ENCODE measurements at places on chromosomes 3 and 15.

DNA sequence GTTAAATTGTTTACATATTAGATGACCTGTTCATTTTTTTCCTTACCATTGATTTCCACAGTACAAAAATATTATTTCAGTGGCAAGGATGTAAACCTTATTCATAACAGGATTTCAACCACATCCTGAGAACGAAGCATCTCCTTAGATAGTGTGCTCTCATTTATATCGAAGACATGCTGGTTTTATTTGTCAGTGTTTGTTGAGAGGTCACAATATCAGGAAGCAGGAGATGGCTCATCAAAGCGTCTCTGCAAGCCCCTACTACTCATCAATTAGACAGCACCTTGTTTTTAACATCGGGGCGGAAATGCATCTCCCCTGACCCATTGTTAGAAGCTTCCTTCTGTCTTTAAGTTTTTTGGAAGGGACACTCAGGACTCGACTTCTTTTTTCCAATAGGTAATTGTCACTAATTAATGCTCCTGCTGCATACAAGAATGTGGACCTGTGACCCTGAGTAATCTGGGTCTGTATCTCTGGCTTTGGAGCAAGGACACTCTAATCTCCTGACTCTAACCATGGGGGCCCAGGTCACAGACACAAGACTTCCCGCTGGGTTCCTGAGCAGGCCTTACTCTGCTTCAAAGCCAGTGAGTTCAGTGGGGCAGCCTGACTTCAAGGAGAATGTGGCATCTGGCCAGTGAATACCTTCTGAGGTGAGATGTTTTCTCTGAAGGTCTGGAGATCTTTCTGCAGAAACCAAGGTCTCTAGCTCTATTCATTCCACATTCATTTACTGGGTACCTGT, 50.3 kb downstream of the MECOM start:
- no peak for DNase-seq

GRCh38 chr3:14371573-14372474, 30.6 kb upstream of the SLC6A6 start:
- DNase-seq: no peak

- DNase-seq: no peak
These were observed 56.0 kb upstream of the DYNC1LI1 start for GRCh38 chr3:32626631-32627030.

GRCh38 chr3:45098310-45098709, 47.9 kb downstream of the CDCP1 start:
- DNase-seq: no peak

GRCh38 chr15:75775296-75776064, 62.8 kb upstream of the CSPG4 start:
- DNase-seq: no peak

- no peak for DNase-seq
These were observed 399.7 kb downstream of the VPS13C start for GRCh38 chr15:61660579-61660978.

DNA sequence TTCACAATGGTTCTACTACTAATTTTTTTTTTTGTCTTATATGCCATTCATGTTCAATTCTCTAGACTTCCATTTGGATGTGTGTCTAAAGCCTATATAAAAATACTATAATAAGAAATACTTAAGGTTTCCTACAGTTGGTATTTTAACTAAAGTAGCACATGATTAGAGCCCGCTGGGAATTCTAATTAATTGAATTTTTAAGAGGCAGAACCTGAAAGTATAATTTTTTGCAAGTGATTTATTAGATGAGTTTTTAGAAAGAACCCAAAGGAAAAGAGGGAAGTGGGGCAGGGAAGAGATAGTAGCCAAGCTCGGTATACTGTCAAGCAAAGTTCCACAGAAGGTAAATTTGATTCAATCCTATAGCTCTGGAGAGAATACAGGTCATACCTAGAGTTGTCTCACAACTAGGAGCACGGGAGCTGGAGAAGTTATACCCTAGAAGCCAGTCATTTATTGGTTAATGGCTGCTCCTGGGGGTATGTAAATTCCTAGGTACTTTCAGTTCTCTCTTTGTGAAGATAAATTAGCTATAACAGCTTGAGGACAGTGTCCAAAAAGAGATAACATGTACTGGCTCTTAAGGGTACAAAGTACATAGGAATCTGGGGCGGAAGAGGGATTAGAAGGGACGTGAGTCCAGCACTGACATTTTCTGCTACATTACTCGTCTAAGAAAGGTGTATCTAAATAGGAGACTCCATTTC, 225.6 kb downstream of the CNTN6 start:
- DNase-seq: no peak

- DNase-seq: no peak
These were observed 948.1 kb downstream of the FHIT start for GRCh38 chr3:60303160-60303559.

GRCh38 chr15:75517233-75517632, 61.9 kb downstream of the PTPN9 start:
- no peak for DNase-seq

GRCh38 chr3:39262846-39263245, 17.0 kb downstream of the CX3CR1 start:
- no peak for DNase-seq

- peak; percentile 96 for DNase-seq
These were observed at the start of gene RPUSD3 for GRCh38 chr3:9843715-9844438. TSS of gene RPUSD3 (minus strand) at chr3:9844008. CDS start at chr3:9843990, 18 bp downstream.

DNA sequence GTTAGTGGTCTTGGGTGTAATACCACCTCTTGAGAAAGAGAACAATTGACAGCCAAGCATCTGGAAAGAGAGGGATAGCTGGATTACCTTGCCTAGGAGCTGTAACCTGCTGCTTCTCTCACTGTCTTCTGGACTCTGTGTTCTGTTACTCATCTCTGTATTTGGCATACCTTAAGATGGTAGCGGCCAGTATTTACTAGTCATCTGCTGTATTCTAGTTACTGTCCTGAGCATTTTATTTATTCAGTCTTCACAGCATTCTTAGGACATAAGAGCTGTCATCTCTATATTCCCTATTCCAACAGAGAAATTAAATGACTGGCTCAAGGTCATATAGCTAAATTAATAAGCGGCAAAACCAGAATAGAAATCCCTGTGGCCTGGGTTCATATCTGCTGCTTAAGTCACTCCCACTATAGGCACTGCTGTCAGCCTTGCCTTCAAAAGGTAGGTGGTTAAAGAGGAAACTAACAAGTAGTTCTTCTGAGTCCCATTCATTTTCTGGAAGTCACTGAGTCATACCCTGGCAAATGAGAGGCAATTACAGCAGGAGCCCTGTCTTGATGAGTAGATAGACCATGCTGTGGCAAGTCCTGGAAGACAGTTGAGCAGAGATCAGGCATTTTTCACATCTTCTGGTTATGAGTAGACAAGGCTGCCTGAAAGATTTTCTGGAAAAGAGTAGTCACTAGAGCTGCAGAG, 68.2 kb downstream of the RAB7A start:
- no peak for DNase-seq

- no peak for DNase-seq
These were observed 6.6 kb downstream of the GRIP2 start for GRCh38 chr3:14533457-14533958.

All from stimulated activated CD8-positive, alpha-beta memory T cell treated with anti-CD3 and anti-CD28 coated beads, Interleukin-4, amount 100 ng/mL, for 1 hour (primary cell).